ENCODE measurements at places on chromosomes 1 and 21. TPM values are rescaled to one million over a fixed set of nuclear protein-coding genes. Genes with fewer than 3 reads are reported as not detected.

LCE1C gene
- not detected for total RNA-seq

DNA sequence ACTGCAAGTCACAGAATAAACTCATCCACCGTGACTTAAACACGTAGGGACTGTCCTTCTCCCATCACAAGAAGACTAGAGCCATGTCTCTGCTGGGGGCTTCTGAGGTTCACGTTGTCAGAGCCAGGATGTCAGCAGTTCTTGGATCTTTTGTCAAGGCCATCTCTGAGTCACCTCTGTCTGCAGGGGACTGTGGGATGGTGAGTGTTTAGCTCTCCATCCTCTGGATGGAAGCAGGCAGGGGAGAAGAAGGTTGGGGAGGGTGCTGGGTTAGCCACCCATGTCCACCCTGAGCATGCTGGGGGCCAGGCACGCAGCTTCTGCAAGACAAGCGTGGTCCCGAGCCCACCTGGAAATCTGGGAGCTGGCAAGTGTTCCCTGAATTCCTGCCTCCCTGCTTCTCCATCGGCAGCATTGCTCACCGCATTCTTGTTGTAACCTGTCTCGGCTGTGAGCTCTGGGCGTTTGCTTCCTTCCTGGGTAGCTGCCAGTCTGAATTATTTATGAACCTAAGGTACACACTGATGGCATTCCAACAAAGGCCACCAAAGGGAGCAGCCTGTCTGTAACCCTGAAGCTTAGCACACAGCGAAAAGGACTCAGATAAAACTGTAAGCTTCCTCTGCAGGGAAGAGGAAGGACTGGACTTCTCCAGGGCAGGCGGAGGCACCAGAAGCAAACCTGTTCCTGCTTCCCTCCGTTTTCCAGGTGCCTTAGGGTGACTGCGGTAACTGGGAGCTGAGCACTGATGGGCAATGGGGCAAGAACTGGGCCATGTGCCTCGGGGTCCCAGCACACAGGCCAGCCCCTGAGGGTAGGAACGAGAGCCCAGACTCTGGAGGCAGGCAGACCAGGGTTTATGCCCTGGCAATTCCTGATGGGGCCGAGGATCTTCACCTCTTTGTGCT, 88.6 kb downstream of the RIPK4 start:
- no peak for DNase-seq

DNA sequence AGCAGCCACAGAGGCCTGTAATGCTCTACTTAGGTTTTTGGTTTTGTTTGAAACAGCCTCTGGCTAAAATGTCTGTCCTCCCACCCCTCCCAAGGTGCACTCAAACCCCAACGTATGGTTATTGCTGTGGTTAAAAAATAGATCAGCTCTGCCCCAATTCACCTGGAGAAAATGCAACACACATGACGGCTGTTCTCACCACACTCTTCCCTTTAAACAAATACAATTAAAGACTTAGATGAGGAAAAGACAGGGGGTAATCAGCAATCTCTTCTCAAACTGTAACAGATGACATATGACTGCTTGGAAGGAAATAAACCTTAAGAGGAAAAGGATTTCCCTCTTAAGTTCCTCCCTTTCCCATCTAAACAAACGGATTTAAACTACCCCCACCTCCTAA, 6.2 kb upstream of the MTMR11 start:
- no peak for DNase-seq

- no peak for DNase-seq
These were observed 15.8 kb upstream of the RNF223 start for GRCh38 chr1:1089731-1090423.

- no peak for DNase-seq
These were observed 133.0 kb upstream of the HMCN1 start for GRCh38 chr1:185601189-185601588.

CFHR1 gene
- 0.89 TPM for total RNA-seq

DNA sequence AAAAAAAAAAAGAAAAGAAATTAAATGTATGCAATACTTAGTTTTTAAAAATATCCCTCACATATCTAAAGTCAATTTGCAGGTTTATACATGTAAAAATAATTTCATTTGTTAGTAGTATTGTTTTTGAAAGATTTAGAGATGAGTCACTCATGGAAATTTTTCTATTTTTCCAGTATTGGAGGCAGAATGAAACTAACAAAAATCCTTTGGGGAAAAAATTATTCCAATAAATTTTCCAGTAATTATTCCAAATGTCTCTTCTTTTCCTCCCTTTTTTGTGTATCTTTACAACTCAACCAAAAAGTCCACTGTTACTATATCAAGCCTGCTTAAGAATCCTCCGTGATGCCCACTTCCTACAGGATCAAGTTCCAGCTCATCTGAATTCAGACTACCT, 29.9 kb downstream of the MPZL1 start:
- DNase-seq = no peak

DNA sequence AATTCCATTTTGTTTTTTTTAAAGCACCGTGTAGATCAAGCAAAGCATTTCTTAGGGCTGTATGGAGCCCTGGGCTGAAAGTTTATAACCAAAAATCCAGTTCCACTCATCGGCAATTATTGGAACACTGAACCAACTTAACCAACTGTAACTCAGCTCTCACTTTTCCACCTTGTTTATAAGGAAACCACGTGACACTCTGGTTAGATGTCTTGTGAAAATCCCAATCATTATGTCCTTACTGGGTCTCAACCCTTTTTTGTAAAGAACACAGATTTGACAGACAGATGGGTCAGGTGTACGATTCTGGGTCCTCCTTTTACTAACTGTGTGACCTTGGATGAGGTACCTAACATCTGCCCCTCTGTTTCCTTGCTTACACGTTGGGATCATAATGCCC, 6.2 kb downstream of the PLA2G5 start:
- DNase-seq = no peak

CD34 gene
- total RNA-seq = 10.5 TPM

DNA sequence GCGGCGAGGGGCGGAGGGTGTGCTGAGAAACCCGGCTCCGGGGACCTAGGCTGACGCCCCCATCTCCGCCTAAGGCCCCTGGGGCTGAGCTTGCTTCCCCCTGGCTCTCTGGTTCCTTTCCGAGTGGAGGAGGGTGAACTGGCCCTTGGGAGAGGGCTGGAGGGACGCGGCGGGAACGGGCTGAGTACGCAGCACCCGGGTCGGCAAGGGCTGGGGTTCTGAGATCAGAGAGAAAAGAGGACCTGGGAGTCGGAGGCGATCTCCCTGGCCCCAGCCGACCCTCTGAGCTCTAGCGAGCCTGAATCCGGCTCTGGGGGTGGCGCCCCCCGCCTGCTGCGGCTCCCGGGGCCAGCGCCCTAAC, 270.8 kb downstream of the FOXD2 start:
- DNase-seq = no peak

DNA sequence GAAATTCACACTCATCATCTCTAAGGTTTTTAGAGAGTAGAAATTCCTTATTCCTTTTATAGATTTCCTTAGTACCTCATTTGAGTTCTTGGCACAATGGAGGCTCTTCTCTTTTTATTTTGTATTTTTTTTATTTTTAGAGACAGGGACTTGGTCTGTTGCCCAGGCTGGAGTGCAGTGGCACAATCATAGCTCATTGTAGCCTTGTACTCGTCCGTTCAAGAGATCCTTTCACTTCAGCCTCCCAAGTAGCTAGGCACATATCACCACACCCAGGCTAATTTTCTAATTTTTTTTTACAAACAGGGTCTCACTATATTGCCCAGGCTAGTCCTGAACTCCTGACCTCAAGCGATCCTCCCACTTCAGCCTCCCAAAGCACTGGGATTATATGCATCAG, 29.6 kb downstream of the RGL1 start:
- no peak for DNase-seq

DNA sequence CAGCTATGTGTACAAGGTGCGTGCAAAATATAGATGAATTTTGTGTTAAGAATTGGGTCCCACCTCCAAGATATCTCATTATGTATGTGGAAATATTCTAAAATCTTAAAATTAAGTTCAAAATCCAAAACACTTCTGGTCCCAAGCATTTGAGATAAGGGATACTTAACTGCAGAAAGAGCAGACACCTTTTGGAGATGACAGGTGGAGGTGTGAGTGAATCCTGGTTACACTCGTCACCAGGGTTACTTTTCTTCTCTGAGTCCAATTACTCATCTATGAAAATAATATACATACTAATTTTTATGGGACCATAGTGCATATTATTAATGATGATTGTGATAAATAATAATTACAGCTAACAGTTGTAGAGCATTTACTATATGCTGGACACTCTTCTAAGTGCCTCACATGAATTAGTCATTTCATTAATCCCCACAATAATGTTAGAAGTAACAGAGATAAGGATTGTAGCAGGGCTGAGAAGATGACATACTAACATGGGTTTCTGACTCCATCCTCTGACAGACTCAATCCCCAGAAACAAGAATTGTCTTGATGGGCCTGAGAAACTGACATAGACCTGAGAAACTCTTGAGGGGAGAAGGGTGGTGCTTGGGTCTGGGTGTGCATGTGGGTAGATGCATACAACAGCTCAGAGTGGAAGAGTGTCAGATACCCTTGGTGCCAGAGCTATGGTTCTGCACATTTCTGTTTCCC, 8.3 kb upstream of the FASLG start:
- no peak for DNase-seq

SYT6 gene
- 12.4 TPM for total RNA-seq

ANXA9 gene
- 0.50 TPM for total RNA-seq

DNA sequence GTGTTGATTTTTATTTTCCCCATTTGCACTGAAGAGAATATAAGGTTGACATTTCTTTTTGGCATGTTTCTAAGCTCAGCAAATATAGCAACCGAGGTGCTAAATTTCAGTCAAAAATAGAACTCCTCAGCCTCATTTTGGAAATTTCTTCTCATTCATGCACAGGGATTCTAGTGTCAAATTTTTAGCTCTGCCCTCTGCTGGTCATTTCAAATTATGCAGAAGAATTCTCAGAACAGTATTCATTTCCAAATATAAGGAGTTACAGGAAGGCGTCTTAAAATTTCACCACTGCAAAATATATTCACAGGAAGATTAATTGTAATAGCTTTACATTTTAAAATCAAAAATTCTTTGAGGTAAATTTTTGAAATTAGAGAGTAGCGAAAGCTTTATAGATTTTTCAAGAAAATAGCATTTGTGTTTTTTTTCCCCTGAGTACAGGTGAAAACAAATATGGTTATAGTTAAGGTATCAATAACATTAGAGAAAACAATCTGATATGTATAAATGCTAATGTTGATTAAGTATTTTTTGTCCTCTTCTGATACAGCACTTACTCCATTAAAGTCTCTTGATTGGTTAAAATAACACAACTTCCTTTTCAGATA, 57.9 kb downstream of the FMN2 start:
- DNase-seq = peak; percentile 38

GRCh38 chr1:200226268-200226968, 183.4 kb downstream of the ZNF281 start:
- DNase-seq = no peak

DNA sequence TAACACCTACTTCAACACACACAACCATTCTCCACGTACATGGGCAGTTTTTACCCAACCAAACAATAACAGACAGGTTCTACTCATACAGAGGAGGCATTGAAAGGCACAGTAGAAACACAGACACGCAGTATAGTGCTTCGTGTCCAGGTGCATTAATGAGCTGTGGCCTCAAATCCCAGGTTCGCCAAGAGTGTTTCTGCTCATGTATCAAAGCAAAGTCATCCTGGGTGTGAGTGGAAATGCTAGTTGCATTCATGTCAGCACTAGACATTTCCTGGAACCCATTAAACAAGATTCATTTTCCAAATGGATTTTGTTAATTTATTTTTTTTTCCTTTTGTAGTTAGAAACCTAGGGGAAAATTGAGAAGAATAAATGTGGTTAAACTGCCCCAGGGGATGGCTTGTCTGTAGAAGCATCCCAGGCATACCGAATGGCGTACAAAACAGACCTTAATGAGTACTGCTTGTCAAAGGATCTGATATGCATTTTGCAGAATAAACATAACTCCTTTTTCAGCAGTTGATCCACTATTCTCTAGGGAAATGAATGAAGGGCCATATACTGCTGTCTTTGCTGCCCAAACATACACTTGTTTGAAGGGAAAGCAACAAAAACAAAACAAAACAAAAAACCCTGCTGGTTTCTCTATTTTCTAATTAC, 298.6 kb upstream of the ST6GALNAC5 start:
- no peak for DNase-seq

- DNase-seq = no peak
These were observed 12.4 kb downstream of the USP25 start for GRCh38 chr21:15742052-15742670.

- DNase-seq = no peak
These were observed 64.0 kb downstream of the ABCA4 start for GRCh38 chr1:94056996-94057395.

- no peak for DNase-seq
These were observed 1.8 kb downstream of the BTG3 start for GRCh38 chr21:17610911-17611310.

DNA sequence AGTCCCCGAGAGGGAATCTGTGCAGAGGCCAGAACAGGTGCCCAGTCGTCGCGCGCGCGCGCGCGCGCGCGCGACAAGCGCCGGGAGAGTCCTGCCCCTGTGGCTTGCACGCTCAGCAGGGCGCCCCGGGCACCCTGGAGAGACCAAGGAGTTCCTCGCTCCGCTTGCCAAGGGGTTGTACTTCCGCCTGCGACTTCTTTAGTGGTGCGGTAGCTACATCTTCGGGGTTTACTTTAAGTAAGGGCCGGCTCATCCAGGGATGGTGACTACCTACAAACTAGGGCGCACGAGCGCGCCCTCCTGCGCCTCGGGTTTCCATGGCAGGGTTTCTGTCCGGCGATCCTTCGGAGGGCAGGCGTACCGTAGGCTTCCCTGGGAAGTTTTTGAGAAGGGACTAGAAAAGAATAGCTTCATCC, 1.4 kb downstream of the LHX4 start:
- peak; percentile 70 for DNase-seq

DNA sequence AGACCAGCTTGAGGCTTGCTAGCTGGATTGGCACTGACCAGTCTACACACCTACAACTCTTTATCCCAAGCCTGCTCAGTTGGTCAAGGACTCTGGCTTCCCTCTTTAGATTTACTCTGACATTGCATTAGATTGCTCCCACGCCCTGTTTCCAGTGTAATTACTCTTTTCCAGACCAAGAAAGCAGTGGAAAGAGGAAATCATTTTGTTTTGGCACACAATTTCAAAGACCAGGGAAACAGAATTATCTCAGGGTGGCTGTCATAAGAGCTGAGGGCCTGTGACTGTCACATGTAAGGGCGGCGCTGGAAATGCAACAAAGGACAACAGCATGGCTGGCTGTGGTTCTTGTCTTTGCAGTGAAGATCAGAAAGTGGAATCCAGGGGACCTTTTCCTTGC, 302.7 kb downstream of the HHAT start:
- no peak for DNase-seq

Measured in spinal cord (tissue), 10 donors.